HS-5 (cell line): ENCODE measurements at places on chromosomes 5 and 9.
A peak's percentile ranks its signal among the peaks of the same experiment; 100 is the strongest.

GRCh38 chr9:90774682-90775081 is 26.9 kb upstream of the SYK start:
- DNase-seq: no peak

DNA sequence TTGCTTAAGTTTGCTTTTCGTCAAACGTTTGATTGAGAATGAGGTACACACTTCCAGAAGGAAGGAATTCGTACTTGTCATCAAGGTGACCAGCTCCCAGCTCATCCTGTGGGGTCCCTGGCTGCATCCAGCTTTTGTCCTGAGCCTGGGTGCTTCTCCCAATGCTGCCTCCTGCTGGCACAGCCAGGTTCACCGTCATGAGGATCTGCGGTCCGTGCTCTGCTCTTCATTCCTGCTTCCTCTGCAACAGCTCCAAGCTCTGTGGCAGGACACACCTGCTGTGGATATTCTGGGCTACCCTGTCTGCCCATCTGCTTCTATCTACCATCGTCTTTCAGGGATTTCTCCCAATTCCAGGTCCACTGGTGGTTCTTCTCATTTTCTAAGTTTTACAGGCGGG is 13.3 kb upstream of the UBE2QL1 start:
- DNase-seq: no peak

GRCh38 chr5:68464424-68464823 is 248.9 kb downstream of the PIK3R1 start:
- DNase-seq: no peak

- DNase-seq: no peak
These were observed at the start of gene GABRB2 for GRCh38 chr5:161546470-161547301. GABRB2 (minus strand) TSS chr5:161546725; CDS start chr5:161546643, 82 bp downstream.

GRCh38 chr5:131812371-131813160 is 15.7 kb upstream of the FNIP1 start:
- no peak for DNase-seq

DNA sequence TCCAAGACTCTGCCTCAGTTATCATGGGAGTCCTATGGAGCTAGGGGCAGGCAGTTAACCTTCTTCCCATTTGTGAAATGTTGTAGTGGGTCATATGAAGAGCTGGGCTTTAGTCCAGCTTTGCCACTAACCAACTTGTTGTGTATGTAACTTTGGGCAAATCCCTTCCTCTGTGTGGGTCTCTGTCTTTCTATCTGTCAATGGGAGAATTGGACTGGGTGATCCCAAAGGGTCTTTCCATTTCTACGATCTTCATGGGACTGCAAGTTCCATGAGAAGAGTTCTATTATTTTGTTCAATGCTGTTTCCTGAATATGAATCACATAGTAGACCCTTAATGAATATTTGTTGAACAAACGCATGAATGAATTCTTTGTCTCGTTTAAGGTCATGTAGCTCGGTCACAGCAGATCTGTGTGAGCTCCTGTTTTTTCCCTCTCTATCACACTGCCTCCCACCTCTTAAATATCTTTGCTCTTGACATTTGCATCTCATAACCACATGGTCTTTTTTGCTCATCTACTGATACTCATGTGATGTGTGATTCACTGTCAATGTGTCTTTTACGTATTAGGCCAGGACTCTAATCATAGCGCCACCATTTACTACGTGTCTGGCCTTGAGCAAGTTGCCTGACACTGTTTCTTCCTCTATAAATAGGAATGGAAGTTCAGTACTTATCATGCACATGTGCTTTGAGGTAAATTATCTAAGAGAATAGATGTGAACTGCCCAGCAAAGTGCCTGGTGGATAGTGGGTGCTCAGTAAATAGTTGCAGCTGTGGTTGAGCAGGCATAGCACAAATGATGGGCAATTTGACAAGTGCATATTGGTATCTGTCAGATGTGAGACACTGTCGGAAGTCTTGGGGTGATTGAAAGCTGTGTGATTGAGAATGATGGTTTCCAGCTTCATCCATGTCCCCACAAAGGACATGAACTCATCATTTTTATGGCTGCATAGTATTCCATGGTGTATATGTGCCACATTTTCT is 37.4 kb downstream of the PTTG1 start:
- DNase-seq: no peak

GRCh38 chr5:149132474-149132873 is 8.8 kb upstream of the ABLIM3 start:
- no peak for DNase-seq

DNA sequence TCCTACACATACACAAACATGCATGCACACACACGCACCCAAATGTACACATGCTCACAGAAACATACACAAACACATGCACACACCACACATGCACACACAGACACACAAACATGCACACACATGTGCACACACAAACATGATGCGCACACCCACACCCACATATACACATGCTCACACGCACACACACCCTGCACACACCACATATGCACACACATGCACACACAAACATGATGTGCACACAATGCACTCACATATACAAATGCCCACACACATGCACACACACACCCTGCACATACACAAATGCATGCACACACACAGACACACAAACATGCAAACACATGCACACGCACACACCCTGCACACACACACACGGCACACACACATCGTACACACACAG is 7.3 kb upstream of the IER5L start:
- DNase-seq: no peak

DNA sequence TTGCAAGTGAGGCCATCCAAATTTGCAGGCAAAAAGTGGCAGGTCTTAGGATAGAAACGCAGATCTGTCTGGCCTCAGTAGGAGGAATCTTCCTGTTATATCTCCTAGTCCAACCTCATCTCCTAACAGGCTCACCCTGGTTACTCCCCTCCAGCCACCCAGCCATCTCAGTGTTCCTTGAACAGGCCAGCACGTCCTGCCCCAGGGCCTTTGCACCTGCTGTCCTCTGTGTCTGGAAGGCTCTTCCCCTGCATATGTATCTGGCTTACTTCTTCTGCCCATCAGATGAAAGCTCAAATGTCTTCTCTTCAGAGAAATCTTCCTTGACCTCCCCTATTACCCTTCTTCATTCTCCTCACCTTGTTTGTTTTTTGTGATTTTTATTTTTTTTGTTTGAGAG is 107.3 kb upstream of the ALDH1B1 start:
- no peak for DNase-seq

GRCh38 chr5:32542216-32543059 is 42.9 kb upstream of the SUB1 start:
- DNase-seq: peak; percentile 64

- DNase-seq: no peak
These were observed 90.1 kb downstream of the PAPPA start for GRCh38 chr9:116243708-116244107.

- DNase-seq: no peak
These were observed 111.8 kb upstream of the OTULINL start for GRCh38 chr5:14469551-14470377.

- DNase-seq: no peak
These were observed 112.3 kb upstream of the CXCL14 start for GRCh38 chr5:135691044-135691443.

GRCh38 chr5:151318850-151319732 is 15.5 kb upstream of the SLC36A3 start:
- no peak for DNase-seq

DNA sequence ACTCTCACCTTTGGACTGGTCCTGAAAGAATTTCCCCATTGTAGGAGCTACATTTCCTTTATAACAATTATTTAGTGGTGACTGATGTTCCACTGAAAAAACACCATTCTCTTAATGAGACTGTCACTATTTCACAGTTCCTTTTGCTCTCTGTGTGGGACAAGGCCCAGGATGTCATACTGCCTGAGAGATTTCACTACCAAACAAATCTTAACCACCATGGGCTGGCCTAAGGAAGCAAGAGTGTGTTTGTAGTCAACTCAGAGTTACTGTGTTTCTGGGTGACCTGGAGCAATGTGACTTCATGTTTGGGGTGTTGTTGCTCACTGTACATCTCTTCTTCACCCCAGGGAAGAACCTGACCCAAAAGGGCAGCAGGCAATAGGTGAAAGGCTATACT is 50.1 kb upstream of the ZNF608 start:
- DNase-seq: no peak

GRCh38 chr9:36840898-36841536 is 193.1 kb downstream of the PAX5 start:
- DNase-seq: no peak
